ENCODE measurements at places on chromosomes 4 and X. TPM values are rescaled to one million over a fixed set of nuclear protein-coding genes. Genes with fewer than 3 reads are reported as not detected.

IQCM gene
- not detected for total RNA-seq

SCML2 gene
- total RNA-seq = 0.56 TPM

TRIM2 gene
- 21.7 TPM for total RNA-seq

ADH7 gene
- total RNA-seq = not detected

SSX4B gene
- total RNA-seq = not detected

ADRA2C gene
- total RNA-seq = 0.85 TPM

CLDN34 gene
- not detected for total RNA-seq

STARD8 gene
- total RNA-seq = 4.6 TPM

POLN gene
- total RNA-seq = 6.2 TPM

HSFX2 gene
- total RNA-seq = not detected

KLKB1 gene
- under 0.01 TPM for total RNA-seq

GPR34 gene
- total RNA-seq = not detected

SPANXN5 gene
- not detected for total RNA-seq

TRMT44 gene
- 17.2 TPM for total RNA-seq

CXCL1 gene
- total RNA-seq = 80.9 TPM

ADH1C gene
- total RNA-seq = not detected

EVC2 gene
- total RNA-seq = 11.3 TPM

SCRG1 gene
- 0.56 TPM for total RNA-seq

PHOX2B gene
- total RNA-seq = not detected

IL2 gene
- total RNA-seq = not detected

RPA4 gene
- total RNA-seq = 0.56 TPM

TCEAL5 gene
- not detected for total RNA-seq

NAP1L2 gene
- total RNA-seq = 2.8 TPM

CYSLTR1 gene
- total RNA-seq = not detected

PAGE2 gene
- not detected for total RNA-seq

TCEAL6 gene
- total RNA-seq = not detected

SSX3 gene
- total RNA-seq = not detected

GLUD2 gene
- total RNA-seq = 1.1 TPM

MAGEC1 gene
- not detected for total RNA-seq

KLHL13 gene
- total RNA-seq = 7.1 TPM

SERPINA7 gene
- total RNA-seq = not detected

RAB33A gene
- total RNA-seq = 15.2 TPM

TRAM1L1 gene
- total RNA-seq = 3.3 TPM
